ENCODE measurements at places on chromosomes 6 and 20. TPM values are rescaled to one million over a fixed set of nuclear protein-coding genes. Genes with fewer than 3 reads are reported as not detected.
A peak's percentile ranks its signal among the peaks of the same experiment; 100 is the strongest.

GRCh38 chr20:50551288-50551687 is 41.1 kb downstream of the PTPN1 start:
- DNase-seq, result no peak

- no peak for DNase-seq
Observed at GRCh38 chr6:11917951-11918738, 94.0 kb upstream of the HIVEP1 start.

DNA sequence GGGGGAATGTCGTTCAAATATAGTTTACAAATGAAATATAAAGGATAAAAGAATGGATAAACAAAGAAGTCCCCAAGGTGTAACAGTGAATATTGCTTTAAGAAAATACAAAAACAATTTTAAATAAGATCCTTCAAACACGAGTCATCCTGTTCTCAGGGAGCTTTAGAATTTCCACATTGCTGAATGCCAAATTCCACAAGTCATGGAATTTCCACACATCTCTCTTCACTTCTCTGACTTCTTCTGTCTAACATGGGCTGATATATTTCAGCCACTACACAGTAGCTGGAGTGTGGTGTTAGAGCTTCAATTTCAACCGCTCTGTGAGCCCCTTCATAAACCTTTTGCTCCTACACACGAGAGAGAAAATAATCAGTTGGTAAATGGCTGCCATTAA is 28.0 kb downstream of the IL22RA2 start:
- DNase-seq, result no peak

GRCh38 chr20:49627329-49627761 is 59.4 kb upstream of the PTGIS start:
- no peak for DNase-seq

DNA sequence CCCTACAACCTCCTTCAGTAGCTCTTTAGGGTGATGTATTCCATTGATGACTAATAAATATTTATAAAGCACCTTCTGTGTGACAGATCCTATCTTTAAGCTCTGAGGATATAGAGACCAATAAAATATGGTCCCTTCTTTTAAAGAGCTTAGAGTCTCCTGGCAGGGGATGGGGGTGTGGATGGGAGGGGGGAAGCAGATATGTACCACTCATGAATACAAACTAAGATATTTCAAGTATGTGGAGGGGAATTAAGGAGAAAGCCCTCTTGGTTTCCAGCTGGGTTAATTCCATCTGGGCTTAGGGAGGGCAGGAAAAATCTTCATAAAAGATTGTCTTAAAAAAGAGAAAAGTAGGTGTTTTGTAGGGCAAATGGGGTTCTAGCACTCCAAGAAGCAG is 21.6 kb upstream of the FBXO9 start:
- DNase-seq, result no peak

DNA sequence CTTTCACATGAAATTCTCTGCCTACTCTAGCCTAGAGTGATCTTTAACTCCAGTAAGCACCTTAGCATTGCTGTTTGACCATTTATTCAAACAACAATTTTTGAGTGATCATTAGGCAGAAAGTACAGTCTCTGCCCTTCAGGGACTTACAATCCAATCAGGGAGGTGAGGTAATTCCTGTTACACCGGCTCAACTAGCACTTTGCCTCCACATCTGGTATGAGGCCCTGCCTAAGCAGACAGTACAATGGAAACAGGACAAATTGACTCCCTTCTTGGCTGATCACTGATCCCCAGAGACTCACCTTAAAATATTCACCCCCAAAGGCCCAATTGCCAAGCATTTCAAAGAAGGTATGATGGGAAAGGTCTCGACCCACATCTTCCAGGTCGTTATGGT is 1.4 kb downstream of the AARS2 start:
- DNase-seq, result no peak

Gene LAMP5
- not detected for total RNA-seq

Gene USP49
- total RNA-seq, result 0.71 TPM

Gene CCDC170
- 0.36 TPM for total RNA-seq

Gene SYCP2
- 1.0 TPM for total RNA-seq

Gene LINC00237
- not detected for total RNA-seq

Gene CENPW
- 1.2 TPM for total RNA-seq

DNA sequence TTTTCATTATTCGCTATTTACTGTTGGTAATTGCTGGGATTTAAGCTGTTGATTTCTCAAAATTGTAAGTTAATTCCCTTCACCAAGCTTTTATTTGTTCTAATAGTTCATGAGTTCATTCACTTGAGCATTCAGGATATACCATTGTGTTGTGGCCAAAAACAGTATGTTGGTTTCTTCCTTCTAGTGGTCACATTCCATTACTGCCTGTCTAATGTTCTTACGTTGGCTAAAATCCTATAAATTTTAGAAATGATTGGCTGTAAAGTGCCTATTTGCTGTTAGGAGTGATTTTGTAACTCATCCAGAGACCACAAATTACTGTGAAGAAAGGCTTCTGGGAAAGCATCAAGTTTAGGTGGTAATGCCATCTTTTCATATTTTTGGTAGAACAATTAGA is 76.3 kb downstream of the FARS2 start:
- no peak for DNase-seq

Gene EPPIN
- not detected for total RNA-seq

Gene GGTLC1
- not detected for total RNA-seq

DNA sequence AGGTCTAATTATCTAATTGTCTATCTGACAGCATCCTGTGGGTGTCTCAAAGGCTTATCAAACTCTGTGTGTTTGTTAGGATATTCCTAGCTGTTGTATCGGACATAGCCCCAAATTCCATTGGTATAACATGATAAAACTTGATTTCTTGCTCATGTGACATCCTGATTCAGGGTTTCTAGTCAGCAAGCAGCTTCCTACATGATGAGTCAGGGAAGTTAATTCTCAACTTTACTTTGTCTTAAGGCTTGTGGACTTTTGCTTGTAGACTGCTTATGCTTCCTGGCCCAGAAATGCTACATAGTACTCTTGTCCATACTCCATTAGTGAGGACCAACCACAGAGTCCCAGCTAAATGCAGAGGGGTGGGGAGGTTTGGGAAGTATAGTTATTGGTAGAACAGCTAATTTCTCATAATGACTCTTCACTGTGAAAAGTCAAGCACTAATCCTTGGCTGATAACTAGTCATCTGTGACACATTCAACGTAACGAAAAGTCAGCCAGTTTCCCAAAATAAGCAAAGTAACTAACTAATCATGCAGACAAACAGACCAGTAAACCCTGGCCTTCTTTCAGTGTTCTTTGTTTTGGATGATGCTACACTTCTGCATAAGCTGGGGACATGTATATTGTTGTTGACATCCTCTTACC is 25.8 kb downstream of the NKAIN2 start:
- no peak for DNase-seq

Gene HTR1E
- total RNA-seq, result not detected

DNA sequence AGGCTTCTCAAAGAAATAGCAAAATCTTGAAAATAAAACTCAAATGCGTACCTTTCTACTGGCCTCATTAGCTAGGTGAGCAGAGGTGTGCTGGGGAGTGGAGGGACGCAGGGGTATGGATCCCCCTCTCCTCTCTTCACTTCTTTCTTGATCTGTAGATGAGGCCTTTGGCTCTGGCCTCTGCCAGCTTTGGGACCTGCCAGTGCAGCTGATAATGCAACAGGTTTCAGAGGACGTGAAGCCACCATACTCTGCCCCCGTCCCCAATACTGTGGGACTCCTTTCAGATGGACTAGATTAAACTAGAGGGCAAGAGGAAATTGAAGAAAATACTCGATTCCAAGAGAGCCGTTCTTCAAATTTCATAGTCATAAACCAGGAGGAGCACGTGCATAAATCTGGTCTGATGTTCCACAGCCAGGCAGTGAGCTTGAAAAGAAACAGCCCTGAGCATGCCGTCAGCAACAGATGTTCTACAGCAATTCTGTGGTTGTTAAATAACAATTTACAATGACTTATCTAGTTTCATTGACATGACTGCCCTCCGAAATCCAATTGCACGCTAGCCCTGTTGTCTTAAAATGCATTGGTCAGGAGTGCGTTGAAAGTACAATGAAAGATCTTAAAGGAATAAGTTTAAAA is 245.3 kb upstream of the FOXQ1 start:
- DNase-seq, result no peak

GRCh38 chr6:138882369-138883017 is 86.6 kb downstream of the ECT2L start:
- DNase-seq, result no peak

GRCh38 chr6:56102216-56102615 is 145.2 kb downstream of the COL21A1 start:
- no peak for DNase-seq

Gene TMEM200A
- total RNA-seq, result not detected

- DNase-seq, result no peak
Observed at GRCh38 chr6:160461641-160462040, 113.5 kb downstream of the SLC22A3 start.

DNA sequence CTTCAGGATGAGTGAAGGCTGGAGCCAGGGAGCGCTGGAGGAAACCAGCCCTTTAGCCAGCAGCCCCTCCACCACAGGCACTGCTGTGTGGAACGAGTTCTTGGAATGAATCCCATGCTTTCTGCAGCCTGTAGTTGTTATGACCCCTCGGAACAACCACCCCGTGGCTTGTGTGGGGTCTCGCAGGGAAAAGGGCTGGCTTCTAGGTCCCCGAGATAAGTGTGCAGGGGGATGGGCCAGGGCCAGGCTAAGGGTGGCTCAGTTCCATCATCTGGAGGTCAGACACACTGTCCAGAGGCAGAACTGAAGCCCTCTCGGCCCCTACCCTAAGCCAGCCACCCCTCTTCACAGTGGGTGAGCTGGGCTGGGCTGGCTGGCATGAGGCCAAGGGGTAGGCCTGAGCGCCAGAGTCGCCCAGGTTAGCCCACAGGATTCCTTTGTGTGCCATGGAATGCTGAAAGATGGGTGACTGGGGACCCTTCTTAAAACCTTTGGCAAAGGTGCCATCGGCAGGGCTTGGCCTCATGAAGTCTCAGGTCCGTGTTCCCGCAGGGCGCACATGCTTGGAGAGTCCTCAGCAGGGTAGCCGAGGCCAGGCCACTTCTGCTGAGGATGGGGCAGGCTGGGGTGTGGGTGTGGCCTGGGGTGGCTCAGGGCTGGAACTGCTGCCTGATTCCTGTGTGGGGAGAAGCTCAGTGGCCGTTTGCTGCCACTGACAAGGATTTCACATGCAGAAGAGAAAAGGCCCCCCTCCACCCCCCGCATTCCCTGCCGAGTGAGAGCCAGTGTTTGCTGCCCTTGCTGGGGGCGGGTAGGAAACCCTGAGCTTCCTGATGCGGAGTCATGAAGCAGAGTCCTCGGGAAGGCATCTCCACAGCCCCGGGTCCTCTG is 24.6 kb downstream of the SPATA2 start:
- peak; percentile 28 for DNase-seq

Gene STMN3
- 4.6 TPM for total RNA-seq

GRCh38 chr20:34977365-34978091 is 21.9 kb downstream of the MYH7B start:
- peak; percentile 80 for DNase-seq

All from left ventricle myocardium inferior (tissue), 1 donor.